ENCODE measurements at places on chromosomes 7 and 10.

DNA sequence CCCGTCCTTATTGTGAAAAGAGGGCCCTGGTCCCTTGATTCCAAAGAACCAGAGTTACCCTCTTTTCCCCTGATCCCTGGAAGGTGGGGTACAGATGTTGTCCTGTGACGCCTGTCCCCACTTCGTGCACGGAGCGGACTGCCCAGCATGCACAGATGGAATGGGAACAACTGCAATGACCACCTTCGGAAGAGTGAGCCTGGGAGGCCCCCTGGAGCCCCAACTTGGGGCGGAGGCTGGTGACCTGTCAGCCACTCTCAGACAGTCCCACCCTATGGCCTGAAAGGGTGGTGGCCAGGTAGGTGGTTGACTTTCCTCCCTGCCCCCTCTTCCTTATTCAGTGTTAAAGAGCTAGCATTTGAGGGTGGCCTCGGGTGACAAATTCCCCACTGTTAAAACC lies 196.6 kb upstream of the GALNT17 start:
- no peak for DNase-seq

- no peak for DNase-seq
Measured at GRCh38 chr7:139936760-139937310, 107.8 kb downstream of the TBXAS1 start.

DNA sequence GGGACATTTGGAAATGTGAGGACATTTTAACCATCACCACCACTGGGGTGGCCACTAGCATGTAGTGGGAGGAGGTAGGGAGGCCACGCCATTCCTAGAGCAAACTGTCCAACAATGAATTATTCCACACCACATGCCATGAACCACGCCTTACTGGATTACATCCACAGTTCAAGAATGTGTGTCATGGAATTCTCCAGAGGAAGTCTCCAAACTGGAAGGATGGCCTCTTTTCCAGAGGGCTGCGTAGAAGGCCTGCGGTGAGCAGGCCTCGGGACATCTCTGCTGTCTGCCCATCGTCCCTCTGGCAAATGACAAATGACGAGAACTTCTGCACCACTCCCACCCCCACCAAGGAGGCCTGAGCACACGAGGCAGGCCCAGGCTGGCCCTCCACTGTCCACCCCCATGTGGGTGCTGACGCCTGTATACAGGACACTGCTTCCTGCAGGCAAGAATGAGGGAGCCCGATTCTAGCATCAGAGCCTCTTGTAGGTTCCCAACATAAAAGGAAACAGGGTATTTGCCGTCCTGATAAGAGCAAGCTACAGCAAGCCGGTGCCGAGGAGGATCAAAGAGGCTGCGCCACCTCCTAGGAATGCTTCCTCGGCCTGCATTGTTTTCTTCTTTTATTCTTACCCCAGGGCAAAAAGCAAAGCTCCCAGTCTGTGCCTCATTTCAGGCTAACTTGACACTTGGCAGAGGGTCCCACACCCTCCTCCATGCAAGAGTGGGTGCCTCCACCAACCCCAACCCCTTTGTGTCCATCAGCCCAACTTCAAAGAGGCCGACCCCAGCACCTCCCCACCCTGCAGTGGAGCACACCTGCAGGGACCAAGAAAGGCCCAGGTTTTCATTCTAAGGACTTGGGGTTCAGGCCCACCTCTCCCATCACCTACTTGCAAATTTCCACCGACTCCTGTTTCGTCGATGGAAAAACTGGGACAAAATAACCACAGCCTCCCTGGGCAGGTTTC lies 23.9 kb downstream of the TNS3 start:
- DNase-seq, result no peak

DNA sequence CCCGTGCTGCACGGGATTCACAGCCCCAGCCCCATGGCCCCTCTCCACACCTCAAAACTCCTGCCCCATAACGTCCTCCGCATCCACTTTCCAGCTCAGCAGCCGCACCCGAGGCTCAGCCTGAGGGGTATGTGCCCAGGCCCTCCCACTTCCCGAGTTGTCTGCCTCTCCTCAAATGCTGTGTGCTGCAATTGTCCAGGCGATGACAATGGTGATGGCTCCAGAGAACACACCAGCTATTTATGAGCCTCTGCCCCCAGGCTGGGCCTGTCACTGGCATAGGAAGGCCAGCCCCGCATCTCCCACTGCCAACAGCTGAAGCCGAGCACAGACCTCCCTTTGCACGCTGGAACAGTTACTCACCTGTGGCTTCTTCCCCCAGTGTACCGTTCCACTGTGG lies 2.4 kb upstream of the LDB3 start:
- DNase-seq, result no peak

DNA sequence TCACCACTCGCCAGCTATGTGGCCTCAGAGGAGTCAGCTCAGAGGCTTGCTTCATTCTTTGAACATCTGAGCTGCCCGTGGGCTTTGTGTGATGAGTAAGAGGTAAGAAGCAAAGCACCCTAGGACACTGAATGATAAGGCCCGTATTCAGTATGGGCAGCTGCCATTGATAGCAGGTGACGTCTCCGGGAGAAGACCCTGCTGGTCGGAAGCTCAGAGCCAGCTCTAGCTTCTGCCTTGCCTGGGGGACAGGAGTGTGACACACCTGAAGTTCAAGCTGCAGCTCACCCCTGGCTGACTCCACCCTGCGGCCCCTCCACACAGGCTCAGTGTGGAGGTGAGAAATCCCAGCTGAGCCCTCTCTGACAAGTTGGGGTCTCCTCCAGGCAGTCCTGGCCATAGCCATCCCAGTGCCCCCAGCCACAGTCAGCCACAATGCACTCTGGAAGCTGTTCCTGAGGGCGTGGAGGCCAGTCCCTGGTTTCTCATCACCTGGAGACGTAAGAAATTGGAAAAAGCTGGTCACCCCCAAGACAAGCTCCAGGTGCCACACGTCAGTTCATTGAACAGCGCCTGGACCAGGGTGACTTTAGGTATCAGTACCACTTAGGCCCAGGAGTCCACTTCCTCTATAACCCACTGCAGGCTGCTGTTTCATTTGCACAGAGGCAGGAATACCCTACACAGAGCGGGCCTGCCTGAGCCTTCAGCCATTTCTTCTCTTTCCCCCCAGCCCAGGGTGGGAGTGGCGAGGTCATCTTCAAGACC lies 164.9 kb upstream of the RHEB start:
- DNase-seq, result no peak

GRCh38 chr10:79321951-79322350 lies 25.3 kb upstream of the PPIF start:
- DNase-seq, result no peak

DNA sequence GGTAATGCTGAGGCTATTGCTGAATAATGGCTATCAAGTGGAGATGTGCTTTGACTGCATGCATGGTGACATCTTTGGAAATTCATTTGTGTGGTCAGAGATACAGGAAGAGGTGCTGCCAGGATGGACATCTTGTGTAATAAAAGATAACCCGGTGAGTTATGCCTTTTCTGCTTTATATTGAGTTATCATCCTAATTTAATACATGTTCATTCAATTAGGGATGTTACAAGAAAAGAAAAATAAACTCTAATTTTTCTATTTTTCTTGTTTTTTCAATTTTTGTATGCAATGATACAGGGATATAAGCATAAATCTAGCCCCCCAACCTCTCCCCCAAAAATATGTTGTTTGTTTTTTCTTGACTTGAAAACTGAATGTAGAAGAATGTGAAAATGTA lies 26.4 kb upstream of the LMOD2 start:
- DNase-seq, result no peak

- DNase-seq, result no peak
Measured at GRCh38 chr7:75943864-75944263, 28.9 kb downstream of the POR start.

DNA sequence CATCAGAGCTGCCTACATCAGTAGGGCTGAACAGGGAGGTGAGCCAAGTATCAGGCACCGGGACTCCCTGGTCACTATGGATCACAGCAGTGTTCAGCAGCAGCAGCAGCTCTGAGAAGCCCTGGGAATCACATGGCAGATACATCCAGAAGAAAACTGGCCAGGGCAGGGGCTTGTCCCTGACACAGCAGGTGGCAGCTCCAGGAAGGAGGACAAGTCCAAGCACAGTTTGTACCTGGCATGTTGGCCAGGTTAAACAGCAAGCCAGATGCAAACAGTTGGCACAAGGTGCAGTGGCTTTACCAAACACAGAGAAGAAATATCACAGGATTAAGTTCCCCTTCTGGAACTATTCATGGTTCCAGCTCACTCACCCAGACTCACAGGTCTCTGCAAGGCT lies 139.4 kb downstream of the KCNMA1 start:
- no peak for DNase-seq

DNA sequence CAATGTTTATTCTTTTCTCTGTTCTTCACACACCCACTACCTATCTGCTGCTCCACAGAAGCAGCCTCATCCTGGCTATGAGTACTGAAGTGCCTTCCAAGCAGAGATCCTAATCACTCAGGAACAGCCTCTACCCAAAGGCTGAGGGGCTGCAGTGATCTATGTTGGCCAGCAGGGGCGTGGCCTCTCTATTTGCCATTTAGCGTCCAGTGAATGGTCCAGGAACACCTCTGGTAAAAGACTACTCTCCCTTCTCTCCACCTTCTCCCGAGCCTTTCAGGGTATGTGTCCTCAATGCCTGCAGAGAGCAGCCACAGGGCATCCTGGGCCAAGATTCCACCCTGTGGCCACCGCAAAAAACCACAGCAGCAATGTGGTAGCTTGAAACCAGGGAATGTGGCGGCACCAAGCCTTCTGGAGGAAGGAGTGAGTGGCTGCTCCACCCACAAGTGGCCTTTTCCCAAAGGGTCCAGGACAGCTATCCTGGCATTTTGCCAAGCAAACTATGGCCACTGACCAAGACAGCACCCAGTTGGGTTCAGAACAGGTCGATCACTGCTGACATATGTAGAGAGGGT lies 70.9 kb downstream of the SYPL1 start:
- DNase-seq, result no peak

- DNase-seq, result no peak
Measured at GRCh38 chr10:77279207-77279606, 358.4 kb downstream of the KCNMA1 start.

- no peak for DNase-seq
Measured at GRCh38 chr7:137994216-137994615, 7.7 kb downstream of the CREB3L2 start.

DNA sequence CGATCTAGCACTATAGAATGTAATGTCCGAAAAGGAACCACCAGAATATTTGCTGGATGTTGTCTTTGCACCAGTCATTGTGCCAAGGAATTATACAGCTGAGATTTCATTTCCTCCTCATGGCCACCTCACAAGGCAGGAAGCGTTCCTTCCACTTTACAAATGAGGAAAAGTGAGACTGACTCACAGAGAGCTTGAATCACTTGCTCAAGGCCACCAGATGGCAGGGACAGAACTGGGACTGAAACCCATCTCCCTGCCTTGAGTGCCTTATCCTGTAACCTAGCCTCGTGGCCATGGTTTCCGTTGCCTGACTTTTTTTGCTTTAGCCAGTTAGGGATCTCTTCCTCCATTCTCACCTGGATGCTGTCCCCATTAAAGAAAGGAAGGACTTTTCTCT lies 44.7 kb upstream of the PDZD8 start:
- DNase-seq, result no peak

GRCh38 chr10:115649217-115649616 lies 556.1 kb downstream of the ATRNL1 start:
- no peak for DNase-seq

DNA sequence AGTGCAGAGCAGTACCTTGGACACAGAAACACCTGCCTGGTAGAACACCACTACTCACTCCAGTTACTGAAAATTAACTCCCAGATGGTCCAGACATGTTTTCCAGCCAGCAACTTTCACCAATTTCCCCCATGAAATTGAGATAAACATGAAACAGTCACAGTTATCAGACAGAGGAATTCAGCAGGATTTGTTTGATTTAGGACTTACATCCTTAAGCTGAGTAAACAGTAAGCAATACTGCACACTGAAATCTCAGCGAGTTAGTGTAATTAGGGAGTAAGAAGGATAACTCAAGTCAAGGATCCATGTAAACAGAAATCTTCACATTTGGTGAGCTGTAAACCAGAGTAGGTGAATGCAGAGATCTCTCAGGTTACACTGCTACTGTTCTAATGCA lies 353.5 kb downstream of the ELMO1 start:
- no peak for DNase-seq

DNA sequence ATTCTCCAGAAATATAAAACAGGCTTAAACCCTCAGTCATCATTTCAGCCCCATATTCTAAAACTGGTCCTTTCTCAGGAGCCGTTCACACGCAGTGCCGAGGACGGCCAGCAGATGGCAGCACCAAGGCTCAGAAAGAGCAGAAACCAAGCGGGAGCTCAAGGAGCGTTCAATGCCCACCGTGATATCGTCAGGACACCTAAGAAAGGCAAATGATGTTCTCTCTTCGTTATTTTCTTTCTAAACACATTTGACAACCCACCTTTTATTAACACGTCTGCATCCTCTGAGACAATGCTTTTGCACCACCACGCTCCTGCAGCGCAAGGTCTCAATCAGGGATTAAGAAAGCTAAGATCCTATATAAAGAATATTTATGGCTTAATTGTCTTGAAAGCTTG lies 45.7 kb upstream of the RBM33 start:
- peak; percentile 81 for DNase-seq

DNA sequence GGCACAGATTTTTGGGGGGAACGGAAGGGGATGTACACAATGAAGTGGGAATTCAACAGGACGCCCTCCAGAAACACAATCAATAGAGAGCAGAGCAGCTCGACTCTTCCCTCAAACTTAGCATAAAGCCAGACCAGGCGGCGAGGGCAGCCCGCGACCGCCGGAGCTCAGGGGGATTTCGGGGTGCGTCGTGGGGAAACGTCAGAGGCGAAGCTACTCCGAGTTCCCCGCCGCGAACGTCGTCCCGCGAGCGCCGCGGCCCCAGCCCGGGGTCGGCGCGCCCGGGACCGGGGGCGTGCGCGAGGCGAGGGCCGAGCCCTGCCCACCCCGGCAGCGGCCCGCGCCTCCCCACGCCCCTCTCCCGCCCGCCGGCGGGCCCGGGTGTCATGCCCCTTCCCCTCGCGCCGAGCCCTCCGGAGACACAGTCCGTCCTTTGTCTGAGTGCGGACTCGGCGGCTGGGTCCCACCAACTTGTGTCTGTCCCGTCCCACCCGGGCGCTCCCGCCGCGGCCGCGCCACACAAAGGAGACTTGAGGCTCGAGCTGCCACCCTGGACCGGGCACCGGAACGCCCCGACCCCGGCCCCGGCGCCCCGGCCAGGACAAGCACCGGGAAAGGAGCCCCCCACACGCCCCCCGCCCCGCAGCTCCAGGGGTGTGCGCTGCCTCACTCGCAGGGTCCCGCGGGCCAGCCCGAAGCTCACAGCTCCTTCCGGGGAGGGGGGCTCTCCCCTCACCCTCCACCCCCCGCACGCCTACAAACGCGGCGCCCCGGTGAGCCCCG lies 634 bp downstream of the EZH2 start:
- DNase-seq, result peak; percentile 29

DNA sequence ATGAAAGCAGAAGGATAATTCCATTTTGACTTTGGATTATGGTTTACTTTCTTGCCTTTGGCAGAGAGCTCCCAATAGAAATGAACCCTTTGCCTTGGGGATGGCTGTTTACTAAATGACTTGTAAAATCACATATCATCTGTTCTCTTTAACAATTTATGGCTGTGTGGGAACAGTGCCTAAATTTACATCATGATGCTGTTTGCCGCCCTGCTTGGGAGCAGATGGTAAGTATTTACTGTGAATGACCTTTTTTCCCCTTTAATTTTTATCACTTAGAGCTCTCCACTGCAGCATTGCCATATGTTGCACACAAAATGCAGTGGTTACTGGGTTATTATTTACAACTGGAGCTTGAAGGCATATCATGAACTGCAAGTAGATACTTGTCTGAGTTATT lies 13.4 kb downstream of the HEPACAM2 start:
- DNase-seq, result no peak

All from activated naive CD4-positive, alpha-beta T cell (primary cell).